ENCODE measurements at places on chromosomes 1 and 21.

GRCh38 chr21:39881661-39882060 is 14.4 kb downstream of the PCP4 start:
- H3K27me3 ChIP-seq = peaks cover 9% of the 10 kb centered on the region
- H3K4me1 ChIP-seq = no peaks in the 10 kb centered on the region

GRCh38 chr1:3186526-3186921 is 117.5 kb downstream of the PRDM16 start:
- DNase-seq = no peak
- no peak overlapping the region for H3K4me3 ChIP-seq
- H3K27me3 ChIP-seq = peaks cover 2% of the 10 kb centered on the region
- no peaks in the 10 kb centered on the region for H3K4me1 ChIP-seq
- H3K36me3 ChIP-seq = no peaks in the 10 kb centered on the region

- DNase-seq = peak; percentile 19
- no peak overlapping the region for H3K4me3 ChIP-seq
- H3K36me3 ChIP-seq = no peaks in the 10 kb centered on the region
- H3K27ac ChIP-seq = no peak overlapping the region
Observed at GRCh38 chr1:152252157-152252556, 28.2 kb upstream of the HRNR start.

DNA sequence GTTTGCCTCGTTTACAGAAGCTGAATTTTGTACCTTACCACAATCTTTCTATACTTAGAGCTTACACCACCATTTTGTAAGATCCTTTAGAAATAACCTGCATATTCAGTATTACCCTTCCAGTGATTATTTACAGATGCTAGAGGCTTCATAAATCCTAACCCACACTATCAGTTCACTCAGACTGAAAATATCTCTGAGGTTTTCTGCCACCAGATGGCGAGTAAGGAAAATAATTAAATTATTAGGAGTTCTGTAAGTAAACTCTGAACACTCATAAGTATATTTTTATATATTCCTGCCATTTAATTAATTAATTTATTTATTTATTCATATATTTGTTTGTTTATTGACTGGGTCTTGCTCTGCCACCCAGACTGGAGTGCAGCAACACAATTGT is 1635.2 kb downstream of the PLA2G4A start:
- H3K27ac ChIP-seq = no peak overlapping the region
- H3K36me3 ChIP-seq = no peaks in the 10 kb centered on the region
- peaks cover 1% of the 10 kb centered on the region for H3K27me3 ChIP-seq
- DNase-seq = no peak

DNA sequence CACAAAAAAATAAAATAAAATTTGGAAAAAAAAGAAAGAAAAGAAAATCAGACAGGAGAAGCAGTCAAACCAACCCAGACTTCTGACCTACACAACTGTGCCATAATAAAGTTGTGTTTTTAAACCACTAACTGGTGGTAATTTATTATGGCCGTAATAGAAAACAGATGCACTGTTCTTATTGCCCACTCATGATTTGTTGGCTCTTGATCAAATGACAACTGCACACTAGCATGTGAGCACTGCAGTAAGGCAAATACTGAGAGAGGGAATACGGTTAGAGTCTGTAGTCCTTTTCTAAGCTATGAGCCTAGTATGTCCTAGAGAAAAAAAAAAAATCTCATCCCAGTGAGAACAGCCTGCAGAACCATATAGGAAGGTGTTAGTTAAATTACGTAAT is 61.2 kb upstream of the TNR start:
- H3K27ac ChIP-seq = no peak overlapping the region
- no peaks in the 10 kb centered on the region for H3K36me3 ChIP-seq
- no peaks in the 10 kb centered on the region for H3K4me1 ChIP-seq
- DNase-seq = no peak

DNA sequence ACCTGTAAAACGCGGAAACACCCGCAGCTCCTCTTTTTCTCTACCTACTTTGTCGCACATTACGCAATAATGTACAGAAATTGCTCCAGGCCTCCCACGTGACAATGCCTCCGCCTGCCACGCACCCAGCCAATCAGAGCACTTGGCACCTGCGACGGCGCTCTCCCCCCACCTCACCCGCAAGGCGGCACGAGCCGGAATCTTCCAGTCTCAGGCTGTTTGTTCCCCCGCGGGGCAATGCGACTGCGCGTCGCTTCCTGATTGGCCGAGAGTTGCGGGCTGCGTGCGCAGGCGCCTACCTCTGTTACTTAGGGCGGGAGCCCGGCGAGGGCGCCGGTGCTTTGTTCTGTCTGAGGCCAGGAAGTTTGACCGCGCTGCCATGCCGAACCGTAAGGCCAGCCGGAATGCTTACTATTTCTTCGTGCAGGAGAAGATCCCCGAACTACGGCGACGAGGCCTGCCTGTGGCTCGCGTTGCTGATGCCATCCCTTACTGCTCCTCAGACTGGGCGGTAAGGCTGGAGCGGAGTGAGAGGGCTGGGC is at the start of gene MAEL:
MAEL (plus strand) TSS at position 307 of the 542 bp plus-strand sequence; CDS start at position 380, 73 bp downstream.
- no peaks in the 10 kb centered on the region for H3K4me1 ChIP-seq
- no peak within 1 kb of the TSS for H3K4me3 ChIP-seq
- H3K27ac ChIP-seq = no peak within 1 kb of the TSS
- no peaks in the 10 kb centered on the region for H3K36me3 ChIP-seq
- H3K27me3 ChIP-seq = peaks cover 3% of the 10 kb centered on the region
- DNase-seq = no peak

DNA sequence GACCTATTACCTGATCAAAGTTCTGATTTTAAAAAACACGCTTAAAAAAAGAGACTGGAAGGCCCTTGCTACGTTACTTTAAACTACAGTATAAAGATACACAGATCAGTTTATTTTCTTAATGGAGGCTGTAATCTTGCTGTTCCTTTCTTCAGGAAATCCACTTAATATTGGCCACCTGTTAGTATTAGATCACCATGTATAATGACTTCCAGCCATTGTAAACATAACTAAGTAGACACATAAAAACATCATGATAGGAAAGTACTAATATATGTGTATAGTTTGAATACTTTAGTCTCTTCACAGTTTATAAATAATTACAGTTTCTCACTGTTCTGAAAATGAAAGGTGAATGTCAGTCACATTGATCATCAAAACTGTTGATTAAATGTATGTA is 68.6 kb downstream of the ADGRL2 start:
- no peaks in the 10 kb centered on the region for H3K36me3 ChIP-seq
- no peaks in the 10 kb centered on the region for H3K4me1 ChIP-seq
- DNase-seq = no peak
- no peak overlapping the region for H3K4me3 ChIP-seq
- H3K27ac ChIP-seq = no peak overlapping the region

- H3K4me1 ChIP-seq = no peaks in the 10 kb centered on the region
- H3K27me3 ChIP-seq = no peaks in the 10 kb centered on the region
- peak; percentile 85 for DNase-seq
- no peak overlapping the region for H3K27ac ChIP-seq
- H3K4me3 ChIP-seq = no peak overlapping the region
Observed at GRCh38 chr1:16727190-16728111, 12.9 kb upstream of the RNU1-4 start.

GRCh38 chr21:31117128-31117916 is 79.0 kb upstream of the KRTAP19-8 start:
- H3K36me3 ChIP-seq = no peaks in the 10 kb centered on the region
- peaks cover 8% of the 10 kb centered on the region for H3K4me1 ChIP-seq
- no peak overlapping the region for H3K27ac ChIP-seq
- no peak overlapping the region for H3K4me3 ChIP-seq
- H3K27me3 ChIP-seq = peaks cover 3% of the 10 kb centered on the region

DNA sequence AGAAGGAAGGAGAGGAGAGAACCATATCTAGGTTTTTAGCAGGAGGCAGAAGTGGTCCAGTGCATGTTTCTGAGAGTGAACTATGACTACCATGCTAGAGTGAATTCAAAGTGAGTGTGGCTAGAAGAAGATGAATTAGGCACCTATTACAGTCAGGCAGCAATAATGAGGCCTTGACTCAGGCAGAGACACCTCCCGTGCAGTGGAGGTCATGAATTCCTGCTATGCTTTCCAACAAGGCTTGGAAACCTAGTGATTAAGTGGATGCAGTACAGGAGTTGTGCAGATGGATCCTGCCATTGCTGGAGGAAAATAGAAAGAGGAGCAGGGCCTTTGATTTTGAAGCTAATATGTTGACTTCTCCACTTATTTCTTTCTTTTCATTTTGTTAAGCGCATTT is 581.5 kb downstream of the RWDD3 start:
- no peak overlapping the region for H3K27ac ChIP-seq
- H3K27me3 ChIP-seq = no peaks in the 10 kb centered on the region
- DNase-seq = no peak
- no peaks in the 10 kb centered on the region for H3K36me3 ChIP-seq
- no peaks in the 10 kb centered on the region for H3K4me1 ChIP-seq

GRCh38 chr1:188402986-188403385 is 1574.2 kb downstream of the PLA2G4A start:
- no peak for DNase-seq
- H3K36me3 ChIP-seq = peaks cover 6% of the 10 kb centered on the region
- no peak overlapping the region for H3K27ac ChIP-seq
- H3K4me1 ChIP-seq = no peaks in the 10 kb centered on the region

DNA sequence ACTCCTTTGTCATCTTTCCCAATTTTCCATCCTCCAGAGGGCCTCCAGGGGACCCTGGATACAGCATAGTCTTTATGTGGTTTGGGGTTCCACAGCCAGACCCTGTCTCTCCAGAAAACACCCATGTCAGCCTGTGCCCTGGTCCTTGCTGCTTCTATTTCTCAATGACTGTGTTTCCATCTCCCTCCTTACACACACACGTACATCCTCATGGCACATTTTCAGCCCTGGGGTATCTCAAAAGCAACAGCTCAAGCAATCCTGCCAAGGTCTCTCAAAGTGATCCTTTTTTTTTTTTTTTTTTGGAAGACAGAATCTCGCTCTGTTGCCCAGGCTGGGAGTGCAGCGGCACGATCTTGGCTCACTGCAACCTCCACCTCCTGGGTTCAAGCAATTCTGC is 22.3 kb downstream of the QSOX1 start:
- peaks cover 4% of the 10 kb centered on the region for H3K36me3 ChIP-seq
- H3K4me1 ChIP-seq = 0 out of 2 replicates have a peak, but pooled peaks cover 6% of the 10 kb centered on the region
- H3K27me3 ChIP-seq = peaks cover 2% of the 10 kb centered on the region
- no peak overlapping the region for H3K27ac ChIP-seq

DNA sequence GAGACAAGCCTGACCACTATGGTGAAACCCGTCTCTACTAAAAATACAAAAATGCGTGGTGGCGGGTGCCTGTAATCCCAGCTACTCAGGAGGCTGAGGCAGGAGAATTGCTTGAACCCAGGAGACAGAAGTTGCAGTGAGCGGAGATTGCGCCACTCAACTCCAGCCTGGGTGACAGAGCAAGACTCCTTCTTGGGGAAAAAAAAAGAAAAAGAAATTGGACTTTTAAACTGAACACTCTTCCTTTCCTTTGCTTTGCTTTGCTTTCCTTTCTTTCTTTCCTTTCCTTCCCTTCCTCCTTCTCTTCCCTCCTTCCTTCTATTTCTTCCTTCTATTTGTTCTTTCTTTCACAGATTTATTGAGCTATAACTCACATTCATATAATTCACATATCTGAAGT is 43.3 kb upstream of the PUM1 start:
- H3K4me3 ChIP-seq = no peak overlapping the region
- H3K27ac ChIP-seq = no peak overlapping the region
- no peaks in the 10 kb centered on the region for H3K27me3 ChIP-seq
- peaks cover 6% of the 10 kb centered on the region for H3K4me1 ChIP-seq

DNA sequence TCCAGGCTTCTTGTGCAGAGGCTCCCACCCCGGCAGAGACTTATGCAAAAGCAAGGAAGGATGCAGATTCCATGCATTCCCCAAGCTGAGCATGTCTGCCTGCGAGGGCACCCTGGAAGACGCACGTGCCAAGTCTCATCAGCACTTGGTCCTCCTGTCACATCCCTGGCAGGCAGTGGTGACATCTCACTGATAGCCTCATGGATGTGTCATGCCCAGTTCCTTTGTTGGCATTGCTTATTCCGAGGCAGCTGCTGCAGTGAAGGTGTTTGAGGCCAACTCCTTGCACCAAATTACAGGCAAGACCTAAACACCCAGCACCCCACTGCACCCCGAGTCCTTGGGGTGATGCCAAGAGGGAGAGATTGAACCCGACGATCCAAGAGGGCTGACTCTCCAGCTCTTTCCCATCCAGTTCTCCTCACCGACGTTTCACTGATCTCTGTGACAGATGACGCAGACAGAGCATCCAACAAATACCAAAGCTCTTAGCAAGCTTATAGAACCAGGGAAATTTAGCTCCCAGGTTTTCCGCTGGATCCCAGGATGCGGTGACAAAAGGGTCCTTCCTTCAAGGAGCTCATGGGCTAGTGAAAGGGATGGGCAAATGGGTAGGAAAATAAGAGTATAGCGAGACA is 611.1 kb downstream of the AJAP1 start:
- DNase-seq = no peak
- no peak overlapping the region for H3K4me3 ChIP-seq
- H3K36me3 ChIP-seq = 0 out of 2 replicates have a peak, but pooled peaks cover 5% of the 10 kb centered on the region
- H3K27ac ChIP-seq = no peak overlapping the region
- peaks cover 2% of the 10 kb centered on the region for H3K27me3 ChIP-seq

DNA sequence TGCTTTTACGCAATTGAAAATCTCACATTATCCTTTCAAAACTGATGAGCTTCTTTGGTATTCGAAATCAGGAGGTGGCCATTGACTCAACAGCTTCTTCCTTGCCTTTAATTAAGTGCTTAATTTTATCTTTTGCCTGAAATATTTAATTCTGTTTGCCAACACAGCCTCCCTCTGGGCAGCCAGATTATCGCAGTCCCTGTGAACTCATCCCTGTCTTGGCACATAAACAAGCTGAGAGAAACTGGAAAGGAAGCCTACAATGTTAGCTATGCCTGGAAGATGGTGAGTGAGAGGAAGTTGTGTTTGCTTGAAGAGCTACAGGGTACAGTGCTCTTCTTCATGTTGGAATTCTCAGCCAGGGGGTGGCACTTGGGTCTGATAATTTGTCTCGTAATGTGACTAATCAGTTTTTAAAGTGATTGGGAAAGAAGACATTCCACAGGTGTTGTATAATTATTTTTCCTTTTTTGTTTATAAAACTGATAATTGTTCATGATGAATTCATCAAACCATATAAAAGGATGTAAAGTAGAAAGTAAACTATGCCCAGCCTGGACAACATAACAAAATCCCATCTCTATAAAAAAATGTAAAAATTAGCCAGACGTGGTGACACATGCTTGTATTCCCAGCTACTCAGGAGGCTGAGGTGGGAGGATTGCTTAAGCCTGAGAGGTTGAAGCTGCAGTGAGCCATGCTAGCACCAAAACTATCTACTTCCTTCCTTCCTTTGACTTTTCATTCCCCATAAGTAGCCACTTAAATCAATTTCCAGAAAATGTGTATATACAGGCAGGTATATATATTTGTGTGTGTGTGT is 90.1 kb upstream of the RAVER2 start:
- peak; percentile 27 for DNase-seq
- H3K27me3 ChIP-seq = no peaks in the 10 kb centered on the region
- no peak overlapping the region for H3K4me3 ChIP-seq
- no peaks in the 10 kb centered on the region for H3K36me3 ChIP-seq

- H3K4me3 ChIP-seq = no peak overlapping the region
- peaks cover 3% of the 10 kb centered on the region for H3K27me3 ChIP-seq
- peaks cover 22% of the 10 kb centered on the region for H3K4me1 ChIP-seq
- peak overlapping the region; percentile 34 for H3K27ac ChIP-seq
- peaks cover 5% of the 10 kb centered on the region for H3K36me3 ChIP-seq
Observed at GRCh38 chr21:33238565-33239255, 9.0 kb downstream of the IFNAR2 start.

GRCh38 chr1:106688446-106688845 is 368.0 kb upstream of the PRMT6 start:
- H3K4me1 ChIP-seq = no peaks in the 10 kb centered on the region
- DNase-seq = no peak
- H3K27me3 ChIP-seq = no peaks in the 10 kb centered on the region
- H3K36me3 ChIP-seq = no peaks in the 10 kb centered on the region
